Adrenal gland (tissue), 19 donors: ENCODE measurements at places on chromosomes 7 and 10. TPM values are rescaled to one million over a fixed set of nuclear protein-coding genes. Genes with fewer than 3 reads are reported as not detected.

The CPA2 gene
- 0.32 TPM for total RNA-seq

The TRPV6 gene
- not detected for total RNA-seq

The PFKP gene
- total RNA-seq: 46.6 TPM

The TFEC gene
- 4.5 TPM for total RNA-seq

The TMEM236 gene
- 1.2 TPM for total RNA-seq

The PLEKHS1 gene
- total RNA-seq: not detected

The WIPF3 gene
- total RNA-seq: 4.8 TPM

The CALHM3 gene
- total RNA-seq: not detected

The DIP2C gene
- 22.0 TPM for total RNA-seq

The EBF3 gene
- 0.12 TPM for total RNA-seq
